HT-29 (cell line): ENCODE measurements at places on chromosomes 3 and 15.
A peak's percentile ranks its signal among the peaks of the same experiment; 100 is the strongest.

DNA sequence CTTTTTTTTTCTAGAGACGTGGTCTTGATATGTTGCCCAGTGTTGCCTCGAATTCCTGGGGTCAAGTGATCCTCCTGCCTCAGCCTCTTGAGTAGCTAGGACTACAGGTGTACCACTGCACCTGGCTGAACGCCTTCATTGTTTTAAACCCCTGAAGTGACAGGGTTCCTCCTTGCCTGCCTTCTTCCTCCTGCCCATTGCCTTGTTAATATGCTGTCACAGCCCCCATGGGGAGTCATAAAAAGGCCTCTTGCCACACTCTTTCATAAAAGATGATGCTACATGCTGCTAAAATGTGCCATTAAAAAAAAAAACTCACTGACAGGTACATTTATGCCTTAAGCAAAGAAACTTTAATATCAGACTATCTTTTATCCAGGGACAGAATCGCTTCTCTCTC, 116.8 kb upstream of the SKOR1 start:
- DNase-seq = no peak

- no peak for DNase-seq
Measured at GRCh38 chr3:105801397-105801796, 67.4 kb downstream of the CBLB start.

- DNase-seq = no peak
Measured at GRCh38 chr3:152973575-152973974, 138.6 kb downstream of the P2RY1 start.

- DNase-seq = no peak
Measured at GRCh38 chr3:87997298-87997697, 61.5 kb downstream of the CGGBP1 start.

DNA sequence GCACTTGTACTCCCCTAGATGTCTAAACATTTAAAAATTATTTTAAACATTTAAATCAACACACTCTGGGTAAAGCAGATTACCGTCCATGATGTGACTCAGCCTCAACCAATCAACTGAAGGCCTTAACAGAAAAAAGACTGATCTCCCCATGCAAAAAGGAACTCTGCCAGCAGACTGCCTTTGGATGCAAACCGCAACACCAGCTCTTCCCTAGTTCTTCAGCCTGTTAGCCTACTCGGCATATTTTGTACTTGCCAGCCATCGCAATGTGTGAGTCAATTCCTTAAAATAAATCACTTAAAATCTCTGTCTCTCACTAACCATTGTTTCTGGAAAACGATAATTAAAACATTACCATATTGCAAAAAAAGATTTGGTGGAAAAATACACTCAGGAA, 375.9 kb downstream of the RSL24D1 start:
- no peak for DNase-seq

DNA sequence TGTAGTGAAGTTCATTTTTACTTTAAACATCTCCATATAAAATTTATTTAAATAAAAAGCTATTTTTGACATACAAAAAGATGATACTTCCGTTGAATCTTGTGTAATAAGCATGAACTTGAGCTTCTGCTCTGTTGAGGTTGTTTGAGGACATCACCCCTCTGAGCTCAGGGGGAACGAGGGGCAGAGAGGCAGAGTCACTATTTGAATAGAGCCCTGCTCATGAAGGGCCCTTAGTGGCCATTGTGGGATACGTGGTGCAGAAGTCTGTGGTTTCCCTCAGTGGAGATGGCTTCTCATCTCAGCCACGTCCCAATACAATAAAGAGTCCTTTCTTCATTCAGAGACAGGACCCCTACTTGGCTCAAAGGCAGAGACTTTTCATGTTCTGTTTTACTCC, 10.6 kb downstream of the CEMIP start:
- DNase-seq = no peak

DNA sequence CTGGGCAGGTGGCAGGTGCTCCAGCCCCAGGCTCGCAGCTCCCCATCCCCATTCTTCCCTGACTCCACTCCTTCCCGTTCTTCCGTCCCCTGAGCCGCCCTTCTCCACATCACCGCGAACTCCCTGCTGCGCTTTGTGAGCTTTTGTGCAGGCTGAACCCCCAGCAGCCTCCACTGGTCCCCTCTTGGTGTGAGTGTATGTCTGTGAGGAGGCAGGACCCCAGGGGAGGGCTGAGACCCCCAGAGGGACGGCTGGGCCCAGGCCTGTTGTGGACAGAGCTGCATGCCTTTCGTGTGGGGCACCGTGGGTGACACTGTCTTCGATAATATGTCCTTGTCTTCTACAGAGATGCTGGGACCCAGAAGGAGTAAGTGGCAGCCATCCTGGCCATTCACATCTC, 7.3 kb upstream of the ITIH3 start:
- no peak for DNase-seq

DNA sequence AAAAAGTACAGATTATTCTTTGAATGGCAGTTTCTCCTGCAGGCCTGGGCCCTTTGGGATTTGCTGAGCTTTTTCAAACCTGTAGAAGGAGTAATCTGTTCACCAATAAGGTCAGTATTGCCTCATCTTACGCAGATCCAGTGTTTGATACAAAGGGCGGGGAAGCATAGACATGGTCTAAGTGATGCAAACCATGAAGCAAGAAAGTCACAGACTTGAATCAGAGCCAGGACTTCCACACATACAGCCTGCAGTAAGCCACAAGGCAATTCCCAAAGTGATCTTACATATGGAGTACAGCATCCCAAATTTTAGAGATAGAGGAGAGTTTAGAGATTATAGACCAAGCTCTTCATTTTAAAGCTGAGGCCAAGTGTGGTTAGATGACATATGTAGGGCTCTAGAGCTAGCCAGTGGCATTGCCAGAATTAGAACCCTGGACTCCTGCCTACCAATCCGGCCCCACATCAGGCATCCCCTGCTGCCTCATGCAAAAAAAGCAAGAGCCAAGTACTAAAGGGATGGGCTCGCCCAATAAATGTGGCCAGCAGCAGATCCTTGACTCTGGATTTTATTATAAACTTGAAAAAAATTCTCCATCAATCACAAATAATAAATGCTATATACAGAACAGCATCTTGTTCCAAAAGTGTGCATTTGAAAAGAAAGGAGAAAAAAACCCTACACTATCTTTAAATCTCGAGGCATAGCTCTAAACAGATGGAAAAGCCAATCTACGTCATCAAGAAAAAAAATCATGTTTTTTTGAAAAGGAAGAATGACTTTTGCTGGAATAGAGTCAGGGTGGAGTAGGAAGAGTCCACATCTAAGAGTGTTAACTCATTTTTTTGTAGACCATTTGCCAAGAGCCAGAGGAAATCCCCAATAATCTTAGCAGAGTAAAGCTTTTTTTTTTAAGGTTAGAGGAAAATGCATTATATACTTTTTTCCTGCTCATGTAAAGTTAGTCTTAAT, 24.0 kb downstream of the ABI3BP start:
- DNase-seq = no peak

DNA sequence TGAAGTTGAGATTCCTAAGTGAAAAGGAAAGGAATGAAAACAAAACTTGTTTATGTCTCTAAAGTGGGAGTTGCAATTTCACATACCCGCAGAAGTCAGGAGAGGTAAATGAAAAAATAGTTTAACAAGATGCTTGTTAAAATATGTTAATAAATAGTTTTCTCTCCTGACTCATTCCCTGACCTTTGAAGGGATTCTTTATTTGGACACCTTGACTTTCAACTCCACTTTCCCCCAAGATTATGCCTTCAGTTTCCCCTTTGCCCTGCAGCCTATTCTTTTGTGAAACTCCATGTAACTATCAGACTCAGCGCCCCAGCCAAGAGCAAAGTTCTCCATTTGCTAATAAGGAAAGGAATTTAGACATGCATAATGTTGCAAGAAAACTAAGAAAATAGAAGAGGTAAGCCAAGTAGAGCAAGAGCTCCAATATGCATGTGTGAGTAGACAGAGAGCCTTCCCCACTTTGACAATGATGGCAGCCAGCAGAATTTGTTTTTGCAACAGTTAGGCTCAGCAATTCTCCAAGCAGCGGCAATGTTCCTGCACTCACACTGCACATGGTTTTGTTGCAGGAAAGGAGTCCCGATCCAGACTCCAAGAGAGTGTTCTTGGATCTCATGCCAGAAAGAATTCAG, 61.2 kb downstream of the CD200 start:
- DNase-seq = no peak

GRCh38 chr3:106317141-106318055, 448.6 kb upstream of the CBLB start:
- DNase-seq = no peak

- no peak for DNase-seq
Measured at GRCh38 chr3:66483006-66483405, 17.8 kb downstream of the LRIG1 start.

DNA sequence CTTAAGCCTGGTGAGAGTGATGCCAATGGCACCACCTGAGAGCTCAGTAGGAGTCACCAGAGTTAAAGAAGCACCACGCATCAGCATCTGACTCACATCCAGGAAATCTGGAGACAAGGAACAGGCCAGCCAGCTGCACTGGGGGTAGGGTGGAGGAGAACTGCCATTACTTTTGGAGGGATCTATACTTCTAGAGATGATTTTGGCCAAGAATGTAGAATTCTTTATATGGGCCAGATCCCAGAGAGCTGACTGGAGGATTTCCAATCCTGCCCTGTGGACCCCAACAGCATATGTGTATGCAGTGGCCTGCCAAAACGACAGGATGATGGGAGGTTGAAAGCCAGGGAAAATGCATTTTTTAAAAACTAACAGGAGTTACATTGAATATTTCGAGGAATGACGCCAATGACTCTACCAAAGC, 29.8 kb downstream of the CCR3 start:
- no peak for DNase-seq

GRCh38 chr15:63048115-63048775, 5.7 kb downstream of the TPM1 start:
- DNase-seq = peak; percentile 97

- no peak for DNase-seq
Measured at GRCh38 chr3:70824078-70824477, 511.6 kb upstream of the MDFIC2 start.

DNA sequence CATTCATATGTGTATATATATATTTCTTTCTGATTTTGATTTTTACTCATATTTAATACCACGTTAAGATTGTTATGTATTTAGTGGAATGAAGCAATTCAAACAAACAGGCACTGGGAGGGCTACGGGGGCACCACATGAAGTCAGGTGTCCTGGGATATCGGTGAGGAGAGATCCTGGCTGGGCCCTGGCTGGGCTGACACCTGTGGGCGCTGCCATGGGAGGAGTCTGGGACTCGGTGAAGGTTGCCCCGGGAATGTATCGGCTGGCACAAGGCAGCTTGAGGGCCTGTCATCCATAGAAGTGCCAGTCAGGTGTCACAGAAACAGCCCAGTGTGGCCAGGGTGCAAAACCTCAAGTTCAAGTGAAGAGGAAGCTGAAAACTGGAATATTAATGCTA, 766.9 kb upstream of the ARPP21 start:
- no peak for DNase-seq

- DNase-seq = no peak
Measured at GRCh38 chr3:42503251-42503924, 945 bp downstream of the VIPR1 start.

DNA sequence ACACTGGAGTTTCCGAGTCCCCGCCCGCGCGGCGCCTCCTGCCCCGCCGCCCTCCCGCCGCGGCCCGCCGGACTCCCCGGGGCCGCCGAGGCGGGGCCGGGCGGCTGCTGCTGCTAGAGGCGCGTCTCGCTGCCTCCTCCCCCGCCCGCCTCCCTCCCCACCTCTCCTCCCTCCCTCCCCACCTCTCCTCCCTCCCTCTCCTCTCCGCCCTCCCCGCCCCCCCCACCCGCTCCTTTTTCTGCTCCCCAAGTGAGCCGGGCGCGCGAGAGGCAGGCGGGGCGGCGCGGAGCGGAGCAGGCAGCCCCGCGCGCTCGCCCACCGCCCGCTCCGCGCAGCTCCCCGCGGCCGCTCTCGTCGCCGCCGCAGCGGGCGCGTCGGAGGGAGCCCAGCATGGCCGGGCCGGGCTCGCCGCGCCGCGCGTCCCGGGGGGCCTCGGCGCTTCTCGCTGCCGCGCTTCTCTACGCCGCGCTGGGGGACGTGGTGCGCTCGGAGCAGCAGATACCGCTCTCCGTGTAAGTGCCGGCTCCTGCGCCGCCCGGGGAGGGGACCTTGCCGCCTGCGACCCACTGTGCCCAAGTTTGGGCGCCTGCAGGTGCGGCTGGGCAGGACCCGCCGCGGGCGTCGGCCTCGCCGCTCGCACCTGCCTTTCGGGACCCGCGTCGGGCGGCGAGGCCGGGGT, at the start of gene CACNA2D3:
Gene CACNA2D3, plus strand, starts transcription at position 229 of the 679 bp plus-strand sequence.
- no peak for DNase-seq

- DNase-seq = no peak
Measured at GRCh38 chr15:52039925-52040781, 21.1 kb downstream of the MAPK6 start.

GRCh38 chr3:38334142-38335055, 12.2 kb upstream of the XYLB start:
- no peak for DNase-seq

- DNase-seq = peak; percentile 36
Measured at GRCh38 chr3:168088106-168088720, 7.5 kb downstream of the GOLIM4 start.

DNA sequence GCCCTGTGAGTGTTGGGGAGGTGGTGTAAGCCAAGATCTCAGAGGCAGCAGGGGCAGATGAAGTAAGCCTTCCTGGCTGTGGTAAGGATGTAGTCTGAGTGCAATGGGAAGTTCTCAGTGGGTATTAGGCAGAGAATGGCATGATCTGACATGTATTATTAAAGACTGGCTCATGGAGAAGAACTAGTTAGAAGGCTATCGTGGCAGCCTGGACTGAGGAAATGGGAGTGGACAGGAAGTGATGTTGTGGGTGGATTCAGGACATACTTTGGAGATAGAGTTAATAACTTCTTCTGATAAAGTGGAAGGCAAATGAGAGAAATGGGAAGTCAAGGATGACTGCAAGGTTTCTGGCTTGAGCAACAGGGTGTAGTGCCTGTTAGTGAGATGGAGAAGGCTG, 250.9 kb upstream of the CFAP20DC start:
- no peak for DNase-seq

GRCh38 chr15:100986158-100986896, 67.2 kb downstream of the LRRK1 start:
- DNase-seq = peak; percentile 68

- no peak for DNase-seq
Measured at GRCh38 chr3:56790016-56790821, 11.5 kb downstream of the ARHGEF3 start.

DNA sequence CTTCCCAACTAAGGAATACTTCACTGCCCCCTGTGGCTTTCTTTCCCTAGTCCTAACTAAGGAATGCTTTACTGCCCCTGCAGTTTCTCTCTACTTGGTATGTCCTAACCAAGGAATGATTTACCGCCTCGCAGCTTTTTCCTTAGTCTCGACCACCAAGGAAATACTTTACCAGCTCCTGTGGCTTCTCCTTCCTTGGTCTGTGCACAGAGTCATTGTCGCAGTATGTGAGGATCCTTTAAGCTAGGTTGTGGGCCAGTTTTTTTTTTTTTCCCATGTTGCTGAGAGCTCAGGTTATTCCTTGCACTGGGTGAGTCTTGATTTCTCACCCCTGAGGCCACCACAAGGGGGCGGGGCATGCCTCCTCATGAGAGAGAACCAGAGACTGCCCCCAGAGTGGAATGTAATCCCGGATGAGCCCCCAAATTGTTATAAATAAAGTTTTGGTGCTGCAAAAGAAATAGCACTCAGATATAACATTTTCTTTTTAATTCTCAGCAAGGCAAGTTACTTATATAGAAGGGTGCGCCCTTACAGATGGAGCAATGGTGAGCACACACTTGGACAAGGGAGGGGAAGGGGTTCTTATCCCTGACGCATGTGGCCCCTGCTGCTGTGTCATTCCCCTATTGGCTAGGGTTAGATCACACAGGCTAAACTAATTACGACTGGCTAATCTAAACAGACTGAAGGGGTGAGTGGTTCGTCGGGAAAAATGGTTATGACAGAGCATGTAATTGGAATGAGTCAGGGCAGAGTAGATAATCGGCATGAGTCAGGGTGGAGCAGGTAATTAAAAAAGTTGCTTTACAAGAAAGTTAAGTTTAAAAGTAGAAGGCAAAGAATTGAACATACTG, 27.0 kb downstream of the NDUFB4 start:
- peak; percentile 59 for DNase-seq
